ENCODE measurements at places on chromosomes 2 and 18. TPM values are rescaled to one million over a fixed set of nuclear protein-coding genes. Genes with fewer than 3 reads are reported as not detected.

- H3K27me3 ChIP-seq, result peaks cover 13% of the 10 kb centered on the region
- no peaks in the 10 kb centered on the region for H3K36me3 ChIP-seq
- H3K4me1 ChIP-seq, result peaks cover 26% of the 10 kb centered on the region
- no peak overlapping the region for H3K4me3 ChIP-seq
Measured at GRCh38 chr2:1603521-1603920, 140.8 kb downstream of the PXDN start.

Gene DUSP2
- total RNA-seq, result 0.78 TPM

DNA sequence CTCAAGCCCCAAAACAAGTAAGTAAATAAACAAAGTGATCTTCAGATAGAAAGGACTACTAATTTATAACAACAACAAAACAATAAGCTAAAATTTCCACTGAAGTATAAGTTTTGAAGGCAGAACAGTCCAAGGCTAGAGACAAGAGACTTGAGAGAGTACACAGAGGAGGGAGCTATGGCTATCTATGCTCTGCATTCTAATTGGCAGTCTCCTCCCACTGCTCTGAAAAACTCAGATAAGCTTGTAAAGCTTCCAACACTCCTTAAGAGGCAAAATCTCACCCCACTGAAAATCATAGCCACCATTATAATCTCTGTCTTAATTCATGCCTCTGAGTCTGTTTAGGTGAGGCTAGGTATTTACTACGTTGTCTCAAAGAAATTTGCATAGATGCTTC is 714.6 kb upstream of the LRATD1 start:
- no peaks in the 10 kb centered on the region for H3K36me3 ChIP-seq
- DNase-seq, result no peak
- no peaks in the 10 kb centered on the region for H3K27me3 ChIP-seq
- H3K4me3 ChIP-seq, result no peak overlapping the region
- no peaks in the 10 kb centered on the region for H3K4me1 ChIP-seq
- no peak overlapping the region for H3K27ac ChIP-seq

- peaks cover 36% of the 10 kb centered on the region for H3K4me1 ChIP-seq
- no peaks in the 10 kb centered on the region for H3K27me3 ChIP-seq
- no peak overlapping the region for H3K4me3 ChIP-seq
- H3K36me3 ChIP-seq, result no peaks in the 10 kb centered on the region
- no peak for DNase-seq
- H3K27ac ChIP-seq, result peak overlapping the region; percentile 0
Measured at GRCh38 chr2:75586971-75587370, 26.2 kb upstream of the EVA1A start.

Gene UGT1A7
- not detected for total RNA-seq

Gene WDFY1
- 68.9 TPM for total RNA-seq

DNA sequence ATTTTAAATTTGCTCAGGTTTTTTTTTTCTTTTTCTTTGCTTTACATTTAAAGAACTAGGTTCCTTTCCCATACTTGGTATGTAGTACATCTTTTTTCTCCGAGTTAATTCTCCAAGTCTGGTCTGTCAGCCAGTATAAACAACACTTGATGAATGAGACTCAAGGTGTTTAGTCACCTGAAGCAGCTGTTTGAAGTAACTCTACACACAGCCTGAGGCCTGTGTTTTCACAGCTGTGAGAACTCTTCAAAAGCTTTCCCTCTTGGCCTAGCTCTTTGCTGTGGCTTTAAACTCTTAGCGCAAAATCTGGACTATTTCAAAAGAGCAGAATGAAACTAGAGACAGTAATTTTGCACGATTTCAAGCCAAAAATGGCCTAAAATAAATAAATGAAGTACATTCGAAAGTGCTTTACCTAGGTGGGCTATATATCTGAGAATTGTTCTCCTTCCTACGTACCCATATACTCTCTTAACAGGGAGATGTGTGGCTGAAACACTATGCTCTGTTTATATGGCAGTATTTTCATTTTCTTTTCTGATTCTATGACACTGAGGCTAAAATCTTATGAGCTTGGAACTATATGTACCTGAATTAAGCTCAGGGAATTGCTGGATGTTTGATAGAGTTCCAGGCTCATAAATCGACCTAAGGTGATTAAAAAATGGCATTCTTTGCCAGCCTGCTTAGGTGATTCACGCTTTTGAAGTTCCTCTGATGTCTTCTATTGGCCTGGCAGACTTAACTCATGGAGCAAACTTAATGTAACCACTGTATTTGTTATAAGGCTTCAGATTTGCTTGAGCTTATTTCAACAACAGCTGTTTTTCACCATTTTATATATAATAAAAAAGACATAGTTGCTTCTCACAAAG is 1044.1 kb upstream of the ZEB2 start:
- peaks cover 15% of the 10 kb centered on the region for H3K4me1 ChIP-seq
- H3K4me3 ChIP-seq, result no peak overlapping the region
- no peaks in the 10 kb centered on the region for H3K27me3 ChIP-seq
- H3K36me3 ChIP-seq, result no peaks in the 10 kb centered on the region
- no peak overlapping the region for H3K27ac ChIP-seq
- DNase-seq, result no peak

DNA sequence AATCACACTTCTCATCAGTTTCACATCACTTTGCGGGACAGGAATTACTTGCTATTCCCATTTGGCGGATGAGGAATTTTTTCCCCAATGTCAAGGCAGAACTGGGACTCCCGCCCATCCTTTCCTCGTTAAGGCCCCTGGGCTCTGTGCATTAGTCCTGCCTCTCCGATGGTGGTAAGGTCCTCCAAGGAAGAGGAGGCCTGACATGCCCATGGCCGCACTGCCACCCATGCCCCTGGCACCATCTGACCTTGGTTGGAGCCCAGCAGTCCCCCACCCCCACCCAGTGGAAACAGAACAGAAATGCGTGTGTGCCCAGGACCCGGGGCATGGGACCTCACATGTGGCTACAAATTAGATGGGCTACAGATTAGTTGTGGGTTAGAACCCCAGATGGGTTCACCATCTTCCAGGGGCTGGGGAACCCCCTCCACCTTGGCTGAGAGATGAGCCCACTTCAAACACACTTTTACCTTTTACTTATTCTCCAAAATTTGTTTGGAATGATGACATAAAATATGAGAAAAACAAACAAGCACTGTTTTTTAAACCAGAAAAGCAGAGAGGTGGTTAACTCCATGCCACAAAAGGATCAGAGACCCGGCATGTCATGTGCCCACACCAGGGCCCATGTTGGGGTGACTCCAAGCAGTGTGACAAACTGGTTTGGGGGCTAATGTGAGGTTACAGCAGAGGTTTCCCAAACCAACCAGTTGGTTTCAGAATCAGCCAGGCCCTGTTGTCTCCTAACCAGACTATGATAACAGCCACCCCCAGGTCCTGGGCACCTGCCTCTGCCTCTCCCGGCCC is 11.0 kb upstream of the DUSP2 start:
- no peak overlapping the region for H3K4me3 ChIP-seq
- H3K27me3 ChIP-seq, result peaks cover 11% of the 10 kb centered on the region
- H3K36me3 ChIP-seq, result no peaks in the 10 kb centered on the region
- no peaks in the 10 kb centered on the region for H3K4me1 ChIP-seq

DNA sequence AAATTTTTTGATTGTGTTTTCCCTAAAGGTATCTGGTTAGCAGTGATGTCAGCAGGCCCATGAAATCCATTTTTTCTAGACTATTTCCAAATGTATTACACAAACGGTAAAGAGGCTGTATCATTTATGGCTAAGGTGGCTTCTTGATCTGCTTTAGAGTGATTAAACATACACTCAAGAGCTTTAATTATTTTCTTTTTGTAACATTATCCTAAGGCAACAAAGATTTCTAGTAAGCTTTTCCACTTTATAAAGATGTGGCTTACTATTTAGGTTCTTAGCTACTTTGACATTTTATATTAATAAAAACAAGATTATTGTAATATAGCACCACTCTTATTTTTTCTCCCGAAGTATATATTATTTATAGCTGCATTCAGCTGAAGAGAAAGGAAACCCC is 16.5 kb downstream of the MFF start:
- no peak overlapping the region for H3K4me3 ChIP-seq
- H3K27ac ChIP-seq, result no peak overlapping the region
- DNase-seq, result no peak
- peaks cover 32% of the 10 kb centered on the region for H3K36me3 ChIP-seq

- no peak overlapping the region for H3K27ac ChIP-seq
- no peaks in the 10 kb centered on the region for H3K36me3 ChIP-seq
- no peaks in the 10 kb centered on the region for H3K4me1 ChIP-seq
- peaks cover 3% of the 10 kb centered on the region for H3K27me3 ChIP-seq
Measured at GRCh38 chr2:70711191-70711590, 56.8 kb downstream of the ADD2 start.

DNA sequence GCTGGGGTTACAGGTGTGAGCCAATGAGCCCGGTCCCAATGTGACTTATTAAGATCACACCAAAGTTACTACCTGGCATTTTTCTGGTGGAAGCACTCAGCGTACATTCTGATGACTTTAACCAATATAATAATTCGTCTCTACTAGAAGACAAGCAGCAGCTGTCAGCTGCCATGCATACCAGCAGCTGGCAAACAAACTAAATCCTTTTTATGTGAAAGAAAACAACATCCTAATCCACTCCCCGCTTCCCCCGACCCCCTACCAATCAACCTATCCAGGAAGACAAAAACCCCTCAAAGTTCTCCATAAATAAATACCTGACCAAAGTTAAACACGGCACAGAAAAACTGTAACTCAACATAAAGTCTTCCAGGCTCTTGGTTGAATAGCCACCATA is 42.1 kb downstream of the GPR155 start:
- H3K4me1 ChIP-seq, result peaks cover 27% of the 10 kb centered on the region
- H3K4me3 ChIP-seq, result no peak overlapping the region
- H3K27me3 ChIP-seq, result no peaks in the 10 kb centered on the region

GRCh38 chr2:118012778-118013177 is 1.1 kb downstream of the CCDC93 start:
- no peak overlapping the region for H3K27ac ChIP-seq
- peak overlapping the region; percentile 86 for H3K4me3 ChIP-seq

DNA sequence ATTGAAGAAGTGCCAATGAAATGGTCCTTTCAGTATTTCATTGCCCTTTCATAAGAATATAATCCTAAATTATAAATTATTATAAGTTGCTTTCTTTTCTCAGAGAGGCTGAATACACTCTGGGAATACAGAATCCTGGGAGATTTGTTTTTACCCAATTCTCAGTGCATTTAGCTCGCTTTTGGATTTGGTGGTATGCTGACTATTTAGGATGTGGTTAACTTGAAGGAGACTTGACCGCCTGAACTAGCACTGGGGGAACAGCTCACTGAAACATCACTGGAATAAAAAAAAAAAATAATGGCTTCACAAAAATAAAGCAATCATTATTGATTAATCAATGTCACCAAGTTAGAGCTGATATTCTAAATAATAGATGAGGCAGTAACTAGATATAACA is 10.2 kb downstream of the TNFAIP6 start:
- no peak overlapping the region for H3K27ac ChIP-seq
- H3K27me3 ChIP-seq, result no peaks in the 10 kb centered on the region
- no peak overlapping the region for H3K4me3 ChIP-seq
- H3K36me3 ChIP-seq, result no peaks in the 10 kb centered on the region

DNA sequence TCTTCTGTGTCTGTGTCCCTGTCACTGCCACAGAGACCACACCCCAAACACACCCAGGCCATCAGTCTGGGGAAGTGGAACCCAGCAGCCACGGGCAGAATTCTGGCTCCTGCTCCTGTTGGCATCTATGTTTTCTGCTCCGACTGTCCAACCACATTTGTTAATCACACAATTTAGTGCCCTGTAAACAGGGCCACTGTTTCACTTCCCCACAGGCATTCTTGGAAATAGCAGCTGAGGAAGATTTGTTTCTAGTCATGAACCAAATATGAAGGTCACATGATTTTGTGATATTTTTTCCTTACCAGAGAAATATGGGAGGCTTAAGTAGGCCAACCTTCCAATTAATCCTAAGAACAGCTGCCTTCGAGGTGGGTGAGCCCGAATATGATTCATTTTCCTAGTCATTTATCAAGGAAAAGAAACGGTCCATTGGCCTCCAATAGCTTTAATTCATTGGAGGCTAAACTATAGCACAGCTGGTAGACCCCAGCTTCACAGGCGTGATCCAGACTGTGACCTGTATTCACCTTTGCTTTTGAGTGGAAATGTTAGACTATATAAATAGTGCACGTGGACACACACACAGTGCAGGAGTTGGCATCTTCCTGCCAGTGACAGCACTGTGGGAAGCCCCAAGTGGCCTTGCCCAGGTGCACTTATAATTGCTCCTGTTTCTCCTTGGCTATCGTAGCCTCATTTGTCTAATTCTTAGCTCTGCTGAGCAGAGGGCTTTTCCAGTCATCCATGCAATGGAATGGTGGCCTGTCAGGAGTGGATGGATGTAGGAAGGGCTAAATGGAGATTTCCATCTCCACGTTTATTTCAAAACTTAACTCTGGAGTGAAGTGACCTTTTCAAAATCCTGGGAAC is 267.9 kb downstream of the LPIN1 start:
- H3K36me3 ChIP-seq, result no peaks in the 10 kb centered on the region
- no peaks in the 10 kb centered on the region for H3K27me3 ChIP-seq
- DNase-seq, result no peak
- no peak overlapping the region for H3K27ac ChIP-seq
- H3K4me1 ChIP-seq, result peaks cover 7% of the 10 kb centered on the region
- no peak overlapping the region for H3K4me3 ChIP-seq

Gene MTIF2
- total RNA-seq, result 24.7 TPM

DNA sequence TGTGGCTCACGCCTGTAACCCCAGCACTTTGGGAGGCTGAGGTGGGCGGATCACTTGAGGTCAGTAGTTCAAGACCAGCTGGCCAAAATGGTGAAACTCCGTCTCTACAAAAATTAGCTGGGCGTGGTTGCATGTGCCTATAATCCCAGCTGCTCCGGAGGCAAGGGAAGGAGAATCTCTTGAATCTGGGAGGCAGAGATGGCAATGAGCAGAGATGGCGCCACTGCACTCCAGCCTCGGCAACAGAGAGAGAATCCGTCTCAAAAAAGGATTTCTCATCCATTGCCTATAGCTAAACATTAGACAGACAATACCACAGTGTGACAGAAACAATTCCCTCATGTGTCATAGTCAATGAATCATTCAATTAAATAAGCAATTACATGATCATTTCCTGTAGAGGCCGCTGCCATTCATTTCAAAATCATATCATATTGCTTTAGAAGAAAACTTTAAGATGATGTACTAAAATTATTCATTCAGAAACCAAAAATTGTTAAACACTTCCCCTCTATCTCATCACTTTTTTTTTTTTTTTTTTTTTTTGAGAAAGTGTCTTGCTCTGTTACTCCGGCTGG is 69.5 kb upstream of the TGIF1 start:
- no peak overlapping the region for H3K27ac ChIP-seq
- peaks cover 9% of the 10 kb centered on the region for H3K4me1 ChIP-seq
- H3K4me3 ChIP-seq, result no peak overlapping the region
- no peaks in the 10 kb centered on the region for H3K27me3 ChIP-seq

Gene IAH1
- total RNA-seq, result 71.6 TPM

Gene G6PC2
- not detected for total RNA-seq

Gene ALPP
- total RNA-seq, result not detected

Gene MOCOS
- 5.5 TPM for total RNA-seq

Measured in osteocyte (in vitro differentiated cells).